ENCODE measurements at places on chromosomes 1 and 21.

DNA sequence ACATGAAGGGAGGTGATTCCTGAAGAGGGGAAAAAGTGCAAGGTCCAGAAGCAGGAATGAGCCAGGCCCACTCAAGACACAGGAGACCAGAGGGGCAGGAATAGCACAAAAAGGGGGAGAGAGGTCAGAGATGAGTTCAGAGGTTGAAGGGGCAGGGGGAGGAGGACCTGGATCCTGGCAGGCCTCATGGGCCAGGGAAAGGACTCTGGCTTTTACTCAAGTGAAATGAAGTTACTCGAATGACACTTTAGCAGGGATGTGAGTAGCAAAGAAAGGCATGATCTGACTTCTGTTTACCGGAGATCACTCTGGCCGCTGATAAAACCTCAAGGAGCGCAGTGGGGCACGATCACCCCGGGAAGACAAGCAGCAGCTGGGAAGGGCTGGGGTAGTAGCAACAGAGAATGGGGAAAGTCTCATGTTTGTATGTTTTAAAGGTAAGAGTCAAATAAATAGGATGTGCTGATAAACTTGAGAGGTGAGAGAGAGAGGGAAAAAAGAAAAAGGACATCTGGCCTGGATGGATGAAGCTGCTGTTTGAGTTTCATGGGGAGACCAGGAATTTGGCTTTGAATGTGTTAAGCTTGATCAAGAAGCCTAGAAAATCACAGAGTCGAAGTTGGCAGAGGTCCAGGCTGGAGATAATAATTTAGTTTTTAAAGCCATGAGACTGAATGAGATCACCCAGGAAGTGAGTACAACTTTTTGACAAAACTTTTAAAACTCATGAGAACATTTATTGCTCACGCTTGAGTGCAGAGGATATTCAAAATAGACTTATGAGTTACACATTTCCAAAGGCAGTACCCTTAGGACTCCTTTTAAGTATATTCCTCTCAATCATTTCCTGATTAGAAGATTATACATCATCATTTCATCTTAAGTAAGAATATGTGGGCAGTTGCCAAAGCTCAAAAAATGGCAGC is 156.0 kb downstream of the RERE start:
- no peak for DNase-seq

- peak; percentile 94 for DNase-seq
Measured at GRCh38 chr1:109252893-109253802, 3.8 kb downstream of the CELSR2 start.

GRCh38 chr1:33042831-33043230 is 6.1 kb upstream of the AK2 start:
- no peak for DNase-seq

GRCh38 chr1:235292790-235293189 is 35.2 kb downstream of the ARID4B start:
- no peak for DNase-seq

DNA sequence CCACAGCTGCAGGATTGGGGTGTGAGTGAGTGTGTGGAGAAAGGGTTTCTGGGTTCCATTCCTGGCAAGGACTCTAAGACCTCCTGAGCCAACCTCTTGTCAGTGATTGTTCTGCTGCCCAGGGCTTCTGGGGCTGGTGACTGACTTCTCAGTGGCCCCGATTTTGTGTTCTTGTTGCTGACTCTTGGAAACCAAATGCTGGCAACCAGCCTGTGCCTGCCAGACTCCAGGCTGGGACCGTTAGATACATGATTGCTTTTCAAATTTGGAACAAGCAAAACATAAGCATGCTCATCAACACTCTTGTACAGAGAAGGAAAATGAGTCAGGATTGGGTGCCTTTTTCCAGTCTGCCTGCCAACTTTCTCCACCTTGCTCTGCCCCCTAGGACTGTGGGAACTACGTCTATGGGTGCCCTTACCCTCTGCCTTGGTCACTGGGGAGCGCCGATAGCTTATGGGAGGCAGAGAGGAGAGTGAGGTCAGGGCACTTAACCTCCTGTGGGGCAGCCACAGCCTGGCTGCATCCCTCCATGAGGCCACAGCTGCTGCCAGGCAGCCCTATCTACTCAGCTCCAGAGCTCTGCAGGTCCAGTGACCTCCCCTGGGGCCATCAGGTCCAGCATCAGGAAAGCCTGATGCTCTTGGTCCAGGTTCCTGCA is 39.3 kb upstream of the EPS8L3 start:
- DNase-seq: peak; percentile 74

GRCh38 chr1:179448437-179449149 is 82.8 kb downstream of the AXDND1 start:
- DNase-seq: peak; percentile 12

DNA sequence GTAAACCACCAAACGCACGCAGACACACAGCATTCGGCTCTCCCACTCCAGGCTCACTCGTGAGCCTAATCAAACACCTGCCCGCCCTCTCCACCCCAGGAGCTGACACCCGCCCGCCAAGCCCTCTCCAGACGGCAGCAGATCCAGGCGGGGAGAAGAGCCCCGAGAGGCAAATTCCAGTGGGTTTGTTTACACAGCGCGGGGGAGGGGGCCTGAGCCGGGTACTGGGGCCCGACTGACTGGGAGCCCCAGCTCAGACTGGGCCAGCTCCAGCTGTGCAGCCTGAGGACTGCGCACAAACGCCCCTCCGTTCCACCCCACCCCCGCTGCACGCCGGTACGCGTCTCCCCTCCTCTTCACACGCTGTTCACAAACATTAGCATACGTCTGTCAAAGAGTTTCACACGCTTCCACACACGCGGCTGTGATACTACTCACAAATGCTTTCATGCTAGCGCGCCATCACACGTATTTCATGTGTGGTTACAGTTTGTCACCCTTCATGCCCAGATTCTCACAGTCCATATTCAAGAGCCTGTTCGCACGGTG is 1.0 kb upstream of the EFNA1 start:
- DNase-seq: peak; percentile 78

DNA sequence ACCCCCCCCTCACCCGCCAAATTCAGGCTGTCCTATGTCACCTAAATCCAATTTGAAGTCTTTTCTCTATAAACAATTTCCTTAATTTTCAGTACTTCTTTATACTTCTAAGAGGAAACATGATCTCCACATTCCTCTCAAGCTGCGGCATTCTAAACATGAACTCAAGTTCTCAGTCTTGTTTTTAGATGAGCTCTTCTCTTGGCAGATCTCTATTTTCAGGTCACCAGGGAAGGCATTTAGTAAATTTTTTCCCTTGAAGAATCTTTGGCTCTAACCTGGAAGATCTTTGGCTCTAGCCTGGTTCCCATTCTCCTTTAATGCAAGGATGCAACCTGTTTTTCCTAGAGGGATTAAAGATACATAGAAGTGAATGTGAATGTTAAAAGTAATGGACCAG is 193.4 kb downstream of the ATG4C start:
- DNase-seq: no peak

DNA sequence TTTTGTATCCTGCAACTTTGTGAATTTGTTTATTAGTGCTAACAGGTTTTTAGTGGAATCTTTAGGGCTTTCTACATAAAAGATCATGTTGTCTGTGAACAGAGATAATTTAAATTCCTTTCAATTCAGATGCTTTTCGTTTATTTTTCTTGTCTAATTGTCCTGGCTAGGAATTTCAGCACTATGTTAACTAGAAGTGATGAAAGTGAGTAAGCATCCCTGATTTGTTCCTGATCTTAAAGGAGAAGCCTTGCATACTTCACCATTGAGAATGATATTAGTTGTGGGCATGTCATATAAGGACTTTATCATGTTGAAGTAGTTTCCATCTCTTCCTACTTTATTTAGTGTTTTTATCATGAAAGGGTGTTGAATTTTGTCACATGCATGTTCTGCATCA is 23.6 kb upstream of the TRIM67 start:
- no peak for DNase-seq

DNA sequence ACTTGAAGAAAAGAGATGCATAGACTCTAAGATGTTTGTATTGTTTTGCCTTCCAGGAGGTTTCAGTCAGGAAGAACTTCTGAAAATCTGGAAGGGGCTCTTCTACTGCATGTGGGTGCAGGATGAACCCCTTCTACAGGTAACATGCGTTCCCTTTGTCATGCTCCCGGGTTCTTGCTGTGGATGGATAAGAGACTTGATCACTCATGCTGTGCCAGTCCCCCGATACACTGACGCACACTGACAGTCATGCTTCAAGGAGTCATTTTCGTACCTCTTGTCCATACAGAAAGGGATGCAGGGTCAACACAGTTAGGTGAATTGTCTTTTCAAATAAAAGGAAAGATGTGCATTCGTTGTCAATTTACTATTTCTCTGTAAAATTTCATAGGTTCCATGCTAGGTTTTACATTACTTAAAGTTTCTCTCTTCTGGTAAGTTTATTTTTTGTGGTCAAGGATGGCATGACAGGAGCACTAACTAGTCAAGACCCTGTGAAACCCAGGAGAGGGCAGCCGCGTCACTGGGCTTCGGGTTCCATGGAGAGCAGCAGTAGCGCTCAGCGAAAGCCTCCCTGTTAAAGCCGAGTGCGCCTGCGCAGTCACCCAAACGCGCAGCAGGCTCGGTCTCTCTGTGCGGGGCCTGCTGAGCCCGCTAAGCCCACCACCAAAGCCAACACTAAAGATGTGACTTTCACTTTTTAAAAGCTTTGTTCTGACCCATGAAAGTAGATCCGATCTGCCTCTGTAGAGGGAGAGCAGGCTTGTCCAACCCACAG is 10.7 kb downstream of the RRP1B start:
- DNase-seq: no peak

DNA sequence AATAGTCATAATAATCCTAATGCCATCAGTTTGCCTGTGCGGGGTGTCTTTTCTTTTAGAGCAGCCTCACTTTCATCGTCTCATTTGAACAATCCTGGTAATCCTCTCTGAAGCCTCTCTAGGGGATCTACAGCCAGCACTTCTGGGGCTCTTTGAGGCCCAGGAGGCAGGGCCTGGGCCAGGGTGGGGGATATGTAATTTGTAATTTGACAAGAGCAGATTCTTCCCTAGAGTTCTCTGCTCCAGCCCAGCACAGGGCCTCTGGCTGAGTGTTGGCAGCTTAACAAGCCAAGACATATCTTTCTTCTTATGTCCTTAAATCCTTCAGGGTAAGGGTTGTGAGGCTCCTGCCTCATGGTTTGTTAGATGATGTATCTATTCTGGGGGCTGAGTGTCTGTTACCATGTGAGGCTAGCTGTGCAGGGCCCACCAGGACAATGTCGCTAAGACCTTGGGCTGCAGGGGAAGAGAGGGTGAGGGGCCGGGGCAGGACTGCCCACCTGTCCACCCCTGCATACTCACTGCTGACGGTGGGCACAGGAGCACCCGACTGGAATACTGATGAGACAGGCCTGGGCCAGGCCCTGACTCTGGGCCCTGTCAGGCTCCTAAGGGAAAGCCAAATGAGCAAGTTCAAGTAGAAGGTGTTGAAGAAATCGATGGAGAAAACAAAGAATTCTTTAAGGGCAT is 45.3 kb upstream of the PARP1 start:
- no peak for DNase-seq

- DNase-seq: no peak
Measured at GRCh38 chr21:35226968-35227744, 178.1 kb upstream of the RUNX1 start.

GRCh38 chr1:115056395-115056798 is 26.8 kb downstream of the TSHB start:
- no peak for DNase-seq

DNA sequence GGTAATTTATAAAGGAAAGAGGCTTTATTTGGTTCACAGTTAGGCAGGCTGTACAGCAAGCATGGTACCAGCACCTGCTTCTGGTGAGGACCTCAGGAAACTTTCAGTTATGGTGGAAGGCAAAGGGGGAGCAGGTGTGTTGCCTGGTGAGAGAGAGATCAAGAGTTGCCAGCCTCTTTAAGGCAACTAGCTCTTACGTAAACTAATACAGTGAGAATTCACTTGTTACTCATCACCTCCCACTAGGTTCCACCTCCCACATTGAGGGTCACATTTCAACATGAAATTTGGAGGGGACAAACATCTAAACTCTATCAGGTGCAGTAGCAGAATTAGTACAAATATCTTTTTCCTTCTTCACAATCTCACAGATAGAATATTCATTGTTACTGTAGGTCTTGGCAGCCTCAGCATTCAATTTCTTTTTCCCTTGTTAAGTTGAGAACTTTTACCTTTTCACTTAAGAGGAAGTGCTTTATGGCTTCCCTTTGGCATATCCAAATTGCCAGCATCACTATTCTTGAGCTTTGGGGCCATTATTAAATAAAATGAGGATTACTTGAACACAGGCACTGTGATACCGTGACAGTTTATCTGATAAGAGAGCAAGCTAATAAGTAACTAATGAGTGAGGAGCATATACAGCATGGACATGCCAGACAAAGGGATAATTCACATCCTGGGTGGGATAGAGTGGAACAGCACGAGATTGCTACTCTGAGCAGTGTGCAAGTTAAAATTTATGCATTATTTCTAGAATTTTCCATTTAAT is 48.4 kb downstream of the MAGI3 start:
- DNase-seq: no peak

Measured in Ammon's horn (tissue), 1 donor.